ENCODE measurements at places on chromosomes 4 and X.
A peak's percentile ranks its signal among the peaks of the same experiment; 100 is the strongest.

GRCh38 chrX:97367125-97367524 lies 483.4 kb downstream of the RPA4 start:
- peak; percentile 1 for DNase-seq

GRCh38 chrX:103640401-103641155 lies 11.8 kb downstream of the TCEAL1 start:
- no peak for DNase-seq

- DNase-seq = peak; percentile 89
Measured at GRCh38 chrX:49186125-49187027, at the start of gene PRICKLE3. Gene PRICKLE3 (minus strand): TSS chrX:49186373. CDS start chrX:49186297, 76 bp downstream.

- DNase-seq = no peak
Measured at GRCh38 chr4:148044089-148044911, 312.4 kb downstream of the ARHGAP10 start.

GRCh38 chrX:118872102-118872566 lies 48.5 kb downstream of the ZCCHC12 start:
- DNase-seq = peak; percentile 75

DNA sequence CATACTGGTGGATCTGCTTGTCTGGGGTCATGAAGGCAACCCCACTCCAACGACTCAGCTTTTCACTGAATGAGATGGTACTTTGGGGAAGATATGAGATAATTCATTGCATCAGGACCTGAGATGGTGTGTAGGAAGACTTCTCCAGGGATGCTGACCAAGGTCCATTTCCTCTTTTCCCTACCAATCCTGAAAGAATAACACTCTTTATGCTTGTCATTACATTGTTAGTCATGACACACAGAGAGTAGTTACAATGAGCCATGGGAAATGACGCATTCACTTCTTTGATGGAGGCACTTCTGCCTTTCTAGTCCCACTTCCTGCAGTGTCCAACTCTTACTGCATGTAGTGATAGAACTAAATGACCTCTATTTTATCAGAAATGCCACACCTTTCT lies 58.6 kb downstream of the AREG start:
- no peak for DNase-seq

GRCh38 chrX:10648614-10649013 lies 28.2 kb upstream of the MID1 start:
- no peak for DNase-seq

GRCh38 chr4:12005471-12005870 lies 576.8 kb upstream of the HS3ST1 start:
- DNase-seq = no peak

DNA sequence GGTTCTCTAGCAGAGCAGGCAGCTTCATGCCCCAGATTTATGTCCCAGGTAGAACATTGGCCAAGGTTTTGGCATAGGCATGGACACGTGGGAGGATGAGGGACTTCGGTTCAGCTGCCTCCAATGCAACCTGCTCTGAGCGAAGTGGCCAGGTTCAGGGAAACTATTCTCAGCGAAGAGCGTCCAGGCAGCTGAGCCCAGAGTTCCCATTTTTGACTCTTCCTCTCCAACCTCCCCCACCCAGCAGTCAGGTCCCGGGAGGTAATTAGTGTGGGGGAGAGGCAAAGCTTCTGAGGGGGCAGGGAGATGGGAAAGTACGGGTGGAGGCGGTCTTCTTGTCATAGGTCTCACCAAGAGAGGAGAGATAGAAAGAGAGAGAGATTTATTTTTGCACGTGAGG lies 1.0 kb downstream of the GABRA4 start:
- DNase-seq = no peak

GRCh38 chr4:182683661-182684060 lies 233.5 kb downstream of the DCTD start:
- no peak for DNase-seq

DNA sequence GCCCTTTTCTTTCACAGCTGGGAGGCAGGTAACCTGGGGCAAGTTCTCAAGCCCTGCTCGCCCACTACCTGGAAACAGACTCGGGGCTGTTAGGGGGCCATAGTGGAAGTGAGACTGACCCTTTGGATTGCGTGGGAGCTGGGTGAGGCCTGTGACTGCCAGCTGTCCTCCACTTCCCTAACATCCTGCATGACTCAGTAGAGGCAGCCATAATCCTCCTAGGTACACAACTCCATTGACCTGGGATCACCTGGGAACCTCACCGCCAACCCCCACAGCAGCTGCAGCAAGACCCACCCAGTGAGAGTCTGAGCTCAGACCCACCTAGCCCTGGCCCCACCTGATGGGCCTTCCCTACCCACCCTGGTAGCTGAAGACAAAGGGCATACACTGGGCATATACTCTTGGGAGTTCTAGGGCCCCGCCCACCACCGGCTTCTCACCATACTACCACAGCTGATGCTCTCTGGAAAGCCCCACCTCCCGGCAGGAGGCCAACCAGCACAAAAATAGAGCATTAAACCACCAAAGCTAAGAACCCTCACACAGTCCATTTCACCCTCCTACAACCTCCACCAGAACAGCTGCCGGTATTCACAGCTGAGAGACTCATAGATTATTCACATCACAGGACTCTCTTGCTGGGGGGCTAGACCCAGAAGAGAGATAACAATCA lies 61.1 kb upstream of the DCTD start:
- no peak for DNase-seq

DNA sequence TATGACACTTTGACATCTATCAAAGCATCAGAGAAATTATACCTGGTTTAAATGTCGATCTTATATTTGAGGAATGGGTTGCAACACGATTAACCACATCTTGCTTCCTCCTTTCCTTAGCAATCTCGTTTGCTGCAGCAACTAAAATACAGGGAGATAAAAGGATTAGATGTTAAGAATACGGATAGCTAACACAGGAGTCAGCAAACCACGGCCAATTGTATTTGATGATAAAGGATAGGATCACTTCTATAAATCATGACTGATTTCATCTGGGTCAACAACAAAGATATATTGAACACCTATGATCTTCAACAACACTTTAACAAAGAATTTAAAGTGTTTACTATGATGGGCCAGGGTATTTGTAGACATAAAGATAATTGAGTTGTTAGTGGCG lies 5.0 kb downstream of the MAP7D3 start:
- DNase-seq = no peak
